ENCODE measurements at places on chromosomes 7 and 10. TPM values are rescaled to one million over a fixed set of nuclear protein-coding genes. Genes with fewer than 3 reads are reported as not detected.

ATOH7 gene
- total RNA-seq: 0.88 TPM

C7orf33 gene
- not detected for total RNA-seq

WDR86 gene
- not detected for total RNA-seq

TMEM213 gene
- not detected for total RNA-seq

ITGA8 gene
- 9.2 TPM for total RNA-seq

CD36 gene
- total RNA-seq: 1.2 TPM

FZD8 gene
- 1.6 TPM for total RNA-seq

SPDYE9 gene
- total RNA-seq: not detected

GIMAP6 gene
- total RNA-seq: 0.56 TPM

DNA sequence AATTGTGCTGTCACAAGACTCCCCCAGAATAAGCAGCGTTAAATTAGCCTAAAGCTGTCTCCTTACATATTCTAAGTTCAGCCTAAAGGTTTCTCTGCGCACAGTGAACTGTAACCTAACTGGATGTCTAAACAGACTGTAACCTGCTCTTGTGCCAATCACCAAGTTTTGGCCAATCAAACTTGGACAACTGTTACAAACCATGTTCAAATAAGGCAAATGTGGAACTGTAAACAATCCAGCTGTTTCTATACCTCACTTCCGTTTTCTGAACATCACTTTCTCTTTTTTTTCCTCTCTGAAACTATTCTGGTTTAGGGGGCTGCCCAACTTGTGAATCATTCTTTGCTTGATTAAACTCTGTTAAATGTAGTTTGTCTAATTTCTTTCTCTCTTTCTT, 252.2 kb upstream of the HABP2 start:
- DNase-seq: no peak

- DNase-seq: peak; percentile 82
These were observed 84.8 kb downstream of the ANLN start for GRCh38 chr7:36474283-36475010.

- DNase-seq: no peak
These were observed 346.9 kb downstream of the RNLS start for GRCh38 chr10:88236121-88236743.

GRCh38 chr10:43272030-43272429, 5.2 kb upstream of the RASGEF1A start:
- DNase-seq: no peak

DNA sequence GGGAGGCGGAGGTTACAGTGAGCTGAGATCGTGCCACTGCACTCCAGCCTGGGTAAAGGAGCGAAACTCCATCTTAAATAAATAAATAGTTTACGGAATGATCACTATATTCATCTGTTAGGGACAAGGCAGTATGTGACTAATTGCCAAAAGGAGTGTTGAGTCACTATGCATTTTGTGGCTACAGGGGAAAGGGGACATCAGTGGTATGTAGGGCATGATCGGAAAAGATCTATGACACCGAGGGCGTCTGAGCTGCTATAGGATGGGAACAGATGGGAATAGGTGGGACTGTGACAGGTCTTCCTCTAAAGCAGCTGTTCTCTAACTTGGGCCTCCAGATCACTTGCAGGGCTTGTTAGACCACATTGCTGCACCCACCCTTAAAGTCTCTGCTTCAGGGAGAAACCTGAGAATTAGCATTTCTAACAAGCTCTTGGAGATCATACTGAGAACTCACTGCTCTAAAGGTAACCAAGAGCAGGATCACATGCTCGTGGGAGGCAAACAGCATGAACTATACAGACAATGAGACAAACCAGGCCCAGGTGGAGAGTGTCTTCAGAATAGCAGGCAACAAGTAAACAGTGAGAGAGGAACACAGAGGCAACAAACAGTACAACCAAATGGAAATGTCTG, 65.1 kb upstream of the ITGA8 start:
- DNase-seq: no peak

- DNase-seq: peak; percentile 10
These were observed 336.8 kb downstream of the WDR11 start for GRCh38 chr10:121188005-121188404.

DNA sequence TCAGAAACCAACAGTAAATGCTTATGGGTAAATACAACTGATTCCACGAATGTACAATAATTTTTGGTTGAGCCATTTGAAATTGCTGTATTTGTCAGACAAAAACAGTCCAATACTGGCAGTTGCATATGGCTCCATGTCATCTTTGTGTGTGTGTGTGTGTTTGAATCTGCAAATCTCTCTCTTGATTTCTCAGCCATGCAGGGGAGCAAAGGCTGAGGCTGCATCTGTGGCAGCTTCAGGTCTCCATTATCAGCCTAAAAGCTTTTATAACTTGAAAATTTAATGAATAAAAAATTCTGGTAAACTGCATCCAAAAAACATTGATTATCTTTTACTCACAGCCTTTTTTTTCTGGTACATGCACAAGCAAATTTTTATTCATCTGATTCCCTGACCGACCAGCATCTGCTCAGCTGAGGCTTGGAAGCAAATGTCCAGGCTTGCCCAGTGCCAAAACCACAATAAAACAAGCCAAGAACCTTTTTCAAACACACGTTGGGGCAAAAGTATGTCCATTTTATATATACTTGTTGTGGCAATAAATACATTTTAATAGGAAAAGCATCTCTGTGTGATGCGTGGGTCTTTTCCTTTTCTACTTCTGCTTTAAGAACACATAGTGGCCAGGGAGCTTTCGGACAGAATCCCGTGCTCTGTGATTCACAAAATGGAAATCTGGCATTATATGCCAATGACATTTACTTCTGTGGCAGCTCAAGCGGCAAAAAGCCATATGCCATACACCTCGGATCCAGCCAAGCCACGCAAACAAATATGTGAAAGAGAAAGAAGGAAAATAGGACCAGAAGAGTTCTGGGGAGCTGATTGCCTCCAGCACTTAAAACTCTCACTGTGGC, 275.6 kb upstream of the AOAH start:
- DNase-seq: no peak

- DNase-seq: no peak
These were observed 278.8 kb downstream of the TNS3 start for GRCh38 chr7:47303014-47303694.

- DNase-seq: no peak
These were observed 42.2 kb upstream of the TUBB8 start for GRCh38 chr10:91313-91712.

DNA sequence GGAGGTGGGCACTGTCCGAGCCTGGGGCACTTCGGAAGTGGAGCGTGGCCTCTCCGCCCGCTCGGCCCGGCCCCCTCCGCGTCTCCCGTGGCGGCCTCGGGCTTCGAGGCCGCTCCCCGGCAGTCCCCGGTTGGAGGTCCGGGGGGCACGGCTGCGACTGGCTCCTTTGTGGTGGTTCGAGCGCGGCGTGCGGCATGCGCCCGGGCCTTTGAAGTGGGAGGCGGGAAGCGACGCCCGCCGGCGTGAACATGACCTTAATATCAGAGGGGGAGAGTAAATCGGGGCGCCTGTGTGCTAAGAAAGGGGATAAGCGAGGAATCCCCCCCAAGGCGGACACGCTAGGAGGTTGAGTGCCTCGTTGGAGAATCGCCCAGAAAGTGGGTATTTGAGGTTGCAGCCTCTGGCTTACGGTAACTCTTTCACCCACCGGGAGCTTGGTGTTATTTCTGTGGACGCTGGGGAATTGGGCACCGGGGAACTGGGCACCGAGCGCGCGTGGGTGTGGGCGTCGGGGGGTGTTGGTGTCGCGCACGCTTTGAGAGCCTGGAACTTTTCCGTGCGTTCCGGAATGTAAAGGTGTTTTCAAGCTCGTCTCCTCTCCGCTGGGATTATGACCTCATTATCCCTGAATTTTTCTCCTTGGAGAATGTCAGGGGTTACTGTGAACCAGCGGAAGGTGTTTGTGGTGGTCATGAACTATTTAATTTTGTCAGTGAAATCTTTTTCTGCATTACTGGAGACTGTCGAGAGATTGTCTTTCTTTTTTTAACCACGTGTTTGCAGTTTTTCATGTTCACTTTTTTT, 660 bp downstream of the SUV39H2 start:
- no peak for DNase-seq
